ENCODE measurements at places on chromosomes 6 and 20.

DNA sequence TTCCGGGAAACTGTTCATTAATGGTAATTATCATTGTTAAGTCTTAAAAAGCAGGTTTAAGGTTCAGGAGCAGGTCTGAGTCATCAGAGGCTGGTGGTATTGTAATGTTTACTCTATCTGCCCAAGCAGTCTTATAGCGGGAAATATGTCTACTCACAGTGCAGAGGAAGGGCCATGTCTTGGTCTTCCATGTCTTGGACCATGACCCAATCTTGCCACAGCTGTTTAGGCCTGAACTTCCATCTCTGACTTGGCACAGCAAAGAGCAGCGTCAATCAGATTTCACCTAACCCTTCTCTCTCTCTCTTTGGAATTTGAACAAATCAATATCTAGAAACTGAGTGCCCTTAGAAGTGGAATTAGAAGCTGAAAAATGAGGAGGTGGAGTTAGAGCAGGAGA, 25.8 kb downstream of the SLC2A12 start:
- DNase-seq = no peak

DNA sequence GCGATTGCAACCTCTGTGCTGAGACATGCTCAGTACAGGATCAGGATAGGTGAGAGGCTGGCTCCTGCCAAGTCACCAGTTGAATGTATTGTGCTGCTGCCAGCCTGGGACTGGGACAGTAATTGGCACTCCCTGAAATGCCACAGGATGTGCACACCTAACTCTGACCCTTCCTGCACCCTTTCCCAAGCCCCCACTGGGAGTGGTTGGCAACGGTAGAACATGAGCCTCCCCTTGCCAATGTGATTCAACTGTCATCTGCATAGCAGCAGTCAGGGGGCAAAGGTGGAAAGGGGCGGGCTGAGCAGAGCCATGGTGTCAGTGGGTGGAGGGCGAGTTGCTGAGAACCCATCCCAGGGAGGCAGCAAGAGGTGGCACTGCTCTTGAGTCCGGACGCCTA, 15.4 kb downstream of the SPINT3 start:
- DNase-seq = peak; percentile 85

DNA sequence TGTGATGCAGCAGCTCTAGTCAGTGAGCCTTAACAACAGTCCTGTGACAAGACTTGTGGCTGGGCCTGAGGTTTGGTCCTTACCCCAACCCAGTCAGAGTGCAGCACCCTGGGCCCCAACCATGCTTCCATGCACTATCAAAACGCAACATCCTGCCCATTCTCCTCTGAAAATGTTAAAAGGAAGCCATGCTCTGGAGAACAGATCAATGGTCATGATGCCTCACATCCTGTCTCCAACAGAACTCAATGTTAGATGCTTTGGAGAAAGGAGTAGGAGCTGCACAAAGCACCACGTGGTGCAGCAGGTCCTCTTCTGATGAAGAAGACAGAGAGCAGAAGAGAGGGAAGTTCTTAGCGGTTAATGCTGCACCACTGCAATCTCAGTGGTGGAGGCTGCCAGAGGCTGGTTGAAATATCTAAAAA, 41.9 kb downstream of the TRAM2 start:
- DNase-seq = no peak

DNA sequence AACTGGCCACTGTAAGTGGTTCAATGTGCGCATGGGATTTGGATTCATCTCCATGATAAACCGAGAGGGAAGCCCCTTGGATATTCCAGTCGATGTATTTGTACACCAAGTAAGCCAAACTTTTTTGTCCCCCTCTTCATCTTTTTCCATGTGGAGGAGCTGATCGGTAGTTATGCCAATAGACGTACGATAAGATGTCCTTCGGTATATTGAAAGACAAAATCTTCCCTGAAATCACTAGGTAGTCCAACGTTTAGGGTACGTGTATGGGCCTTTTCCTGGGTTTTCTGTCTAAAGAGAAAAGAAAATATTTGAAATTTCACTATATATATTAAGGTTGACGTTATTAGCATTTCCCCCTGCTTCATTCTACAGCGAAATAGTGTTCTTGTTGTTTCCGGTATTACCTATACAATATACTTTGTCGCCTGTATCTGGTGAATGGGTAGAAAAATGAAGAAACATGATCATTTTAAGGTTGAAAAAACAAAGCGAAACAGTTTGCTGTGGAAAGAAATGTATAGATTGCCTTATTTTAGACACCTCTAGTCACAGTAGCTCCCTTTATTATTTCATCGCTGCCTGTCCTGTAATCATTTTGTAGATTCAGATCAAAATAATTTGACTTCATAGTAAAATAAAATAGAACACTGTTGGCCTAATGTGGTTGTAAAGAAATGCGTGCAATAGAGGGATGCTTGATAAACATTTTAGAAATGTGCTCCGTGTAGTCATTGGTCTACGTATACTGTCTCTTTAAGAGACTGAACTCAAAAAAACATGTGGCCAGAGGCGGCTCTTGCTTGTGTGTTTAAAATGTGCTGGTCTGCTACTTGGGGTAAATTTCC, 1.5 kb downstream of the LIN28B start:
- DNase-seq = no peak

GRCh38 chr6:9848094-9848493, 566.8 kb downstream of the TFAP2A start:
- no peak for DNase-seq

- no peak for DNase-seq
These were observed 75.7 kb downstream of the MRPL14 start for GRCh38 chr6:44051515-44051914.

GRCh38 chr6:128161839-128162238, 261.0 kb upstream of the THEMIS start:
- no peak for DNase-seq

DNA sequence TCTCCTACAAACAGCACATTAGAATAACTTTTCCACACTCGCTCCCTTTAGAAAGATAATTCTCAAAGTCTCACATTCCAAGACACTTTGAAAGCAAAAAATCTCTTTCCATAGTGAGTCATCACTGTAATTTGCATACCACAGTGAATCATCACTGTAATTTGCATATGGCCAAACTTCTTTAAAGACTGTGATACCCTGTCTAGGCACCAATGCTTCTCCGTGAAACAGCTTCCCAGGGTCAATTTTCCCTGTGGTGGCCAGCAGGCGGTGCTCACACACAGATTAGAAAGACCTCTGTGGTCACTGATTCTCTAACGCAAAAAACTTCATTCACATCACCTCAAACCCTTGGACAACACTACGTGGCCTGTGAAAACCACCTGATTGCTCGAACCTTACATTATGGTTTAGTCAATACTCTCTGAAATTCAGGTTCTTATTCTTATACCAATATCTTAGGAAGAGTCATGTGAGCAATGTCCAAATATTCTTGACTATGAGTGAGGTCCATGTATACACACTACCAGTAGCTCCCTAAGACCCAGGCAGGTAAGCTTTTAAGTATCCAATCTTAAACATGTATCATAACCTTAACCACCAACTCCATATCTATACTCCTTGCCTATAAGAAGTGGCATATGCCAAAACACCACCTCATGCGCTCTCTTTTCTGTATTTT, 78.5 kb upstream of the PHACTR1 start:
- DNase-seq = peak; percentile 34

DNA sequence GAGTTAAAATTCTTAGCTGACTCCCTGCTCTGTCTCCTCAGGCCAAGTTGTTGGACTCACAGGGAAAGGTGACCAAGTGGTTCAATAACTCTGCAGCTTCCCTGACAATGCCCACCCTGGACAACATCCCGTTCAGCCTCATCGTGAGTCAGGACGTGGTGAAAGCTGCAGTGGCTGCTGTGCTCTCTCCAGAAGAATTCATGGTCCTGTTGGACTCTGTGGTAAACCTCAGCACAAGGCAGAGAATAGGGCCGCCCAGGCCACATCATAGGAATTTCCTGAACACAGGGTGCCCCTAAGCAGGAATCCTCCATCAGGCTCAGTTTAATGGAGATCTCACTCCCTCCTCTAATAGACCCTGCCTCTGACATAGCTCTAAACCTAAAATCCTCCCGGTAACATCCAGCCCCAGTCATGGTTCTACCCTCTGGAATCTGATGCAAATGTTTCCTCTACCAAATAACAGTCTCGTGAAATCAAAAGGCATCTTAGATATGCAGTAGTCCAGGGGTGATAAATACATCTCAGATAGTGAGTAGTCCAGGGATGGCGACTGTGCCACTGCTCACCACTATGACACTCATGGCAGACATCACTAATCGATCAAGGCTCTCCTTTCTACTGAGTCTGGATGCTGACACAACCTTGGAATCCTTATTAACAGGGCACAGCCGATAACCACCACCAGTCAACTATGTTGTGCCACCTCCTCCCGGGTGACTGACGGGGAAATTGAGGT, 18.3 kb downstream of the BPIFB1 start:
- no peak for DNase-seq

DNA sequence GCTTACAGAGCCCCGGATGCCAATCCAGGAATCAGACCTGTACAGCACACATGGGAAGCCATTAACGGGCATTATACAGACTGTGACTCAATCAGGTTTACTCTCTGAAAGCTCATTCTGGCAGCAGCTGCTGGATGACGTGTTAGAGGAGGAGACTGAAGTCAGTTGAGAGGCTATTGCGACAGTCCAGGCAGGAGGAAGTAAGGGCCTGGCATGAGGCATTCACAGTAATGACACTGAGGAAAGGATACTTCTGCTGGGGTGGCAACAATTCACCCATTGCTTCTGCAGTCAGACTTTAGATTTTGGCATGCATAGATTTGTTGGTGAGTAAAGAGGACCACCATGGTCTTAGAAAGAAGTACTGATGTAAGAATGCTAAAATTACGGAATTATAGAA, 151.0 kb upstream of the HEY2 start:
- no peak for DNase-seq

- DNase-seq = no peak
These were observed 5.1 kb downstream of the PRND start for GRCh38 chr20:4726710-4727397.

GRCh38 chr6:88890860-88891845, 72.3 kb downstream of the RNGTT start:
- DNase-seq = no peak

DNA sequence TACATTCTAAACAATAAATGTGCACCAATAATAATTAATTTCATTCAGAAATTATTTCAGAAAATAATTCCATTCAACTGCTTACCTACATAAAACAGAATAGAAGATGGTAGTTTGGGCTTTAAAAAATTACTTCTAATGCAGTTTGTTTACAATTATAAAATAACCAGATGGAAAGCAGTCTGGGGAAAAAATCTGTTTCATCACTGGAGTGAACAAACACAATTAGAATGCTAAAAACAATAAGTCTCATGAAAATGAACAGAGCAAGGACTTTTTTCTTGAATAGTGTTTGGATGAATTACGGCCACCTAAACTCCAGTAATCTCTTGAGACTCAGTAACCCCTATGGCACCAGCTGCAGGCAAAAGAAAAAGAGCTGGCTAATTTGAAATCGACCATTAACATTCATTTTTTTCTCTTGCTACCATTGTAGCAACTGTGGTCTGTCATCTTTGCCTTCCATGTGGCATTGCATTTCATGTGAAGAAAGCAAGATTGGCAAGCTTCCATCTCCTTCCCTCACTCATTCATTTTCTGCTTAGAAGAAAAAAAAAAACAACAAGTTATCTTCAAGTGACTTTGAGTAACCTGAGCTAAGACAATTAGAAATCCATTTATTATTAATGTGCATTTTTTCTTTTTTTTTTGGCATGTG, 88.4 kb upstream of the CEP85L start:
- DNase-seq = no peak

DNA sequence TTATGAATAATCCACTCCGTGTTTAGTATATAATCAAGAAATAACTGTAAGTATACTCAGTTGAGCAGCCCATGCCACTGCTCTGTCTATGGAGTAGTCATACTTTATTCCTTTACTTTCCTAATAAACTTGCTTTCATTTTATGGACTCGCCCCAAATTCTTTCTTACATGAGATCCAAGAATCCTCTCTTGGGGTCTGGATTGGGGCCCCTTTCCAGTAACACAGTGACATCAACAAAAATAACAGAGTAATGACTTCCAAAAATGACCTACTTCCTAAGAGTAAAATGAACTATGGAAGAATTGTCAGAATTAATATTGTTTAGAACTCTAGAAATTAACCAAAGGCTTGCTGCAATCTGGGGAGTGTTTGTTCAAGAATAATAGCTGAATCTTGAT, 8.8 kb downstream of the OR2H1 start:
- DNase-seq = no peak

- DNase-seq = no peak
These were observed 43.0 kb upstream of the CCND3 start for GRCh38 chr6:41984623-41985022.

- DNase-seq = no peak
These were observed 62.3 kb downstream of the MAP7 start for GRCh38 chr6:136487759-136488425.

- DNase-seq = no peak
These were observed 112.8 kb downstream of the INSM1 start for GRCh38 chr20:20480689-20481088.

GRCh38 chr6:98107801-98108200, 726.6 kb upstream of the POU3F2 start:
- DNase-seq = no peak

DNA sequence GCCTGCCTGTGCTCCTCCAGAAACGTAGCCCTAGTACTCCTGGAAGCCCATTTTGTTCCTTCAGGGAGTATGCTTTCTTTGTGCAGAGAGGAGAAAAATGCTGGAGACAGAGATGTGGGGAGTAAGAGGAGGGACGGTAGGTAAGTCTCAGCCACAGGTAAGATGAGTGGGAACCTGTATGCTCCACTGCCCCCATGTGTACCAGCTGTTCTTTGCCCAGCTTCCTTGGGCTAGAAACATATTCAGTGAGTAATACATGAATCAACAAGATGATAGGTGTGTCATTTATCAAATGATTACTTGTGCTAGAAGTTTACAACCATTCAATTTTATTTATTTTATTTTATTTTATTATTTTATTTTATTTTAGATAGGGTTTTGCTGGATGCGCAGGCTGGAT, 13.6 kb upstream of the CEP85L start:
- no peak for DNase-seq

DNA sequence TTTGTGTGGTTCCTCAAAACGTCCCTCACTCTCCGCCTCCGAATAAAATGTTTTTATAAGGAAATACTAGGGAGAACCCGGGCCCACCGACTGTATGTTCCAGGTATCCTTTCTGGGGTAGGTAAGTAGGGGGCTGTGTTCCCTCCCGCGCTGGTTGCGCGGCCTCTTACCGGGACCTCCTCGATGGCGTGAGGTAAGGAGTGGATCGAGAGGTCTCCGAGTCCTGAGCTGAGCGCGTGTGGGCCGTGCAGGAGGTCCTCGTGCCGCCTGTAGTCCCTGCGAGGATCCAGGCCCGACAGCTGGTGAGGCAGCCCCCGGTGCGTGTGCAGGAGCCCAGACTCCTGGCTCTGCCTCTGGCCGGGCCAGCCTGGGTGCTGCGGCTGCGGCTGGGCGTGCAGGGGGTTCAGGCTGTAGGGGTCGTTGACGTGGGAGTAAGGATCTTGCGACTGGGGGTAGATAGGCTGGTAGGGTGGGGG, 5.1 kb downstream of the TFAP2A start:
- no peak for DNase-seq
